ENCODE measurements at places on chromosomes 2 and 18.

- no peak for DNase-seq
Observed at GRCh38 chr18:63022429-63023022, 297.0 kb downstream of the BCL2 start.

DNA sequence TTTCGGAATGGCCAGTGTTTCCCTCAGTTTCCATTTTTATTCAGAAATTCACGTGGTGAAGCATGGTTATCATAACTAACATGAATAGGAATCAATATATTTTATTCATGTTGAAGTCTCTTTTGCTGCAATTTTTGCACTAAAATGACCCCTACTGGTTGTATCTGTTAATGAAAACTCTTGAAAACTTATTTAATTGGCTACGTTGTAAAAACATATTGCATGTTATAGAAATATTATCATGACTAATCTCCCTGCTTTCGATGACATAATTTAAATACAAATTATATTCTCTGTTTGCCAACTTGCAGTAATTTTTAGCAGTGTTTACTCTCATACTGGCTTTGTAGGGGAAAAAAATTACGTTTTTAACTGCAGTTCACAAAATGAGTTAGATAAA lies 3.5 kb downstream of the CRIM1 start:
- no peak for DNase-seq

DNA sequence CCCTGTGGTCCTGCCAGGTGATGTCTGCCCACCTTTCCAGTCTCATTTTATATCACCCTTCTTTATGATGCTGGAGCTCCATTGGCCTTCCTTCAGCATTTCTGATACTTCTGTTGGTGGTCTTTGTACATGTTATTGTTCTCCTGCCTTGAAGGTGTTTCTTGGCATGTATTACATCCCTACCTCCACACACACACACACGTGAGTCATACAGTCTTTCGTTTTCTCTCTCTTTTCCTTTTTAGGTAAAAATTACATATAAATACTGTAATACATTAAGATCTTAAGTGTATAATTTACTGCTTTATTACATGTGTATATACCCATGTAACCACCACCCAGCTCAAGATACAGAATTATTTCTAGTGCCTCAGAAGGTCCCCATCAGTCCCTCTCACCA lies 10.2 kb upstream of the ADGRF3 start:
- DNase-seq = no peak

DNA sequence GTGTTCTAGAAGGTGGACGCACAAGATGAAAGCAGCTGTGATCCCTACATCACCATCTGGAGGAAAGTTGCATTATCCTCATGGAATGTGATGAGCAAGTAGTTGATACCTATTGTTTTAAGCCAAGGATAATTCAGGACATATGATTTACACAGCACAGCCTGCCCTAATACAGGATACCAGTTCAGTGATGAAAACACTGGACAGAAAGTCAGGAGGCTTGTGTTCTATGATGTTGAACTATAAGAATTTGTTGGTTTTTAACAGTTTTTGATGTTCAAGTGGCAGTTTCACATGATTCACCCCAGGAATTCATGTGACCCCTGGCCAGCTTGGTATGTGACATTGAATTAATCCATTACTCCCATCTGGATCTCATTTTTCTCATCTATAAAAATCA lies 6.2 kb upstream of the CHST10 start:
- no peak for DNase-seq

DNA sequence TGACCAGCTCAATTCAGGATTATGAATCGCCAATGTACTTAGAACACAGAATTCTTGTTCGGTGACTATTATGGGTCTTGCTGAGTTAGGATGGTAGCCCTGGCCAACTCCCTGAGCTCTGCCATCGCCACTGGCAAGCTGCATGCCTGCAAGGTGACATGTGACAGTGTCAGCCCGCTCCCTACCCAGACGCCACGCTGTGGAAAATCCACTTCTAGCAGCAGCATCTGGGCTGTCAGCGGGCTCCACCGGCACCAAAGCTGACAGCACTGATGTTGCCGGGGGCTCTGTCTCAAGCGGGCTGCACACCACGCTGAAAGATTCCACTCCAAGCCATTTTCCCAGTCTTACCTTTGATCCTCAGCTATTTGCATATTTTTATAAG lies 100.7 kb downstream of the MYT1L start:
- no peak for DNase-seq

GRCh38 chr2:3112131-3112530 lies 265.5 kb downstream of the EIPR1 start:
- DNase-seq = no peak

DNA sequence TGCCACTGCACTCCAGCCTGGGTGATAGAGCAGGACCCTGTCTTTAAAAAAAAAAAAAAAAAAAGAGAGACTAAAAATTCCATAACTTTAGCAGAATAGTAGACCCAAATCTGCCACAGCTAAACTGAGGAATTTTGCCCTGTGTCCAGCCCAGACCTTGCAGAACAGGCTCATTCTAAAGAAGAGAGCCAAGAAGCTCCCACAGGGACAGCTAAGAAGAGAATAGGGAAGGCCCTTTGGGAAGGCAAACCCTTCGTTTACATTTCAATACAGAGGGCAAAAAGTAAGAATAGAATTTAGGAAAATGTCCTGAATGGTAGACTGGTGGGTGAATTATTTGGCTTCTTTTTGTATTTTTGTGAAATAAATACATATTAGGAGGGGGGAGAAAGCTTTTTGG lies 21.5 kb upstream of the BZW1 start:
- DNase-seq = no peak

DNA sequence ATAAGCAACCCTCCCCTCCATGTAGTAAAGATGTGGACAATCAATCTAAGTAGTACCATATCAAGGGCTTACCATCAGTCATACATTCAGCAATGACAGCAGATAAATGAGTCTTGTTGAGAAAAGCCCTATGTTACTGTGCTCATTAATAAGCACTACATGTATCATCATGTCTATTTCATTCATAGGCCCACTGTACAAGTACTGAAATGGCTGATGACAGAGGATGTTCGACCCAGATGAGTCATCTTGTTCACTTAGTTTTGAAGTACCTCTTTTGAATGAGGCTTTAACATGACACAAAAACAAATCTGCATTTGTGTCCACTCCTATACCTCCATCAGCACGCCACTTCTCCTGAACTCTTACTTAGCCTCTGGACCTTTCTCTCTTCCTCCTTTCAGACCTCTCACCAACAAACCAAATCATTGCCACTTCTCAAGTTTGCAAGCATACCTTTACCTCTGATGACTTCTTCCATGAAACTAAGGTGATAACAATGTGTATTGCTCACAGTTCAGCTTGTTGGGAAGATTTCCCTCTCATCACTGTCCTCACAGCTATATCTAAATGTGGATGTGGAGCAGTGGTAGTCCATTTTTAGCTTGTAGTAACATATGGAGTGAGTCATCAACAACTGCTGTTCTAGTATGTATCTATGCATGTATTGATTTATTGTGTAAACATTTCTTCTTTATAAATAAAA lies 921.0 kb upstream of the SLC39A10 start:
- no peak for DNase-seq

DNA sequence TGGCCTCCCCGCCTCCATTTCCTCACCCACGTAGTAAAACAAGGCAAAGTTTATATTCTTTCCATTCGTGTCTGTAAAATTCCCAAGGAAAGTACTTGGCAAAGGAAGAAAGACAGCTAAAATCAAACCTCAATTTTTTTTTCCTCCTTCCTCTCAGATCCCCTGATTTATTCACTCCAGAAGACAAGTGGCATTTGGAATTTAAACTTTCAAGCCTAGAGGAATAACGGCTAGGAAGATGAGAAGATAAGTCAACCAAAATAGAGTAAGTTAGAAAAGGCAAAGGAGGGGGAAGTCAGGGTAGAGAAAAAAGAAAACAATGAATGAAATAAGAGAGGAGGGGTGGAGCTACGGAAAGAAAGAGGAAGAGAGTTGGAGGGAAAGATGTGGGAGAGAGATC lies 198.9 kb upstream of the PIK3C3 start:
- no peak for DNase-seq

- DNase-seq = no peak
Observed at GRCh38 chr2:110905217-110905616, 172.8 kb downstream of the ACOXL start.

- DNase-seq = no peak
Observed at GRCh38 chr2:26169226-26169625, 3.7 kb upstream of the GAREM2 start.

DNA sequence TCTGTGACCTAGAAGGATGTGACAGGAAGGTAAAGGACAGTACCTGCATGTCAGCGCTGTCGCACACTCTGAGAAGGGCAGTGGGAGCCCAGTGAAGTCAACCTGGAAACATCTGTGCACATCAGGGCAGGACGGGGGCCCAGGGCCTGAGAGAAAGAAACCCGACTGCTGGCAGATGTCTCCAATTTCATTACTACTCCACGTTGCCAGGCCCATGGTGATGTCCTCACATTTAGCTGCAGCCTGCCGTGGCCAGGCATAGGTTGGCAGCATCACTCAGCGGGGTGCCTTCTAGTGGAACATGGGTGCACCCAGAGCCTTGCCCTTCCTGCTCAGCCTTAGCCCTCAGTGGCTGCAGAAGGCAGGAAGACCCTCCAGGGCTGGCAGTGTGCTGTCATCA lies 72.3 kb upstream of the FOSL2 start:
- DNase-seq = no peak

GRCh38 chr18:37661478-37661877 lies 95.9 kb upstream of the CELF4 start:
- DNase-seq = no peak

- no peak for DNase-seq
Observed at GRCh38 chr2:146321175-146321574, 1523.7 kb upstream of the ACVR2A start.

DNA sequence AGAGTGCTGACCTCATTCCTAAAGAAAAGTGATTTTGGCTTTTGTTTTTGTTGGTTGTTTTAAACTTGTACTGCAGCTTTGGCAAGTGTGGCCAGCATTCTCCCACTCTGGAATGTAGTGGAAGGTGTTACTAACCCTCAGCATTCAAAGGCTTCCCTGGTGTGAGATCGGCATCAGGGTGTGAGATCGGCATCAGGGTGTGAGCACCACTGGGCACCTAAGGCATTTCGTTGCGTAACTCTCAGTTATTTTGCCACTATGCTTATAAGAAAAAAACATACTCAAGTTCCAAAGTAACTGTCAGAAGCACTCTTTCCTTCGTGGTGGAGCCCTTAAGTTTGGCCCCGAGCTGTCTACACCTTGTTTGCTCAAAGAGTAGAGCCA lies 1.7 kb downstream of the CYBRD1 start:
- no peak for DNase-seq

GRCh38 chr2:92073815-92074548 lies 2797.2 kb upstream of the TEKT4 start:
- no peak for DNase-seq

DNA sequence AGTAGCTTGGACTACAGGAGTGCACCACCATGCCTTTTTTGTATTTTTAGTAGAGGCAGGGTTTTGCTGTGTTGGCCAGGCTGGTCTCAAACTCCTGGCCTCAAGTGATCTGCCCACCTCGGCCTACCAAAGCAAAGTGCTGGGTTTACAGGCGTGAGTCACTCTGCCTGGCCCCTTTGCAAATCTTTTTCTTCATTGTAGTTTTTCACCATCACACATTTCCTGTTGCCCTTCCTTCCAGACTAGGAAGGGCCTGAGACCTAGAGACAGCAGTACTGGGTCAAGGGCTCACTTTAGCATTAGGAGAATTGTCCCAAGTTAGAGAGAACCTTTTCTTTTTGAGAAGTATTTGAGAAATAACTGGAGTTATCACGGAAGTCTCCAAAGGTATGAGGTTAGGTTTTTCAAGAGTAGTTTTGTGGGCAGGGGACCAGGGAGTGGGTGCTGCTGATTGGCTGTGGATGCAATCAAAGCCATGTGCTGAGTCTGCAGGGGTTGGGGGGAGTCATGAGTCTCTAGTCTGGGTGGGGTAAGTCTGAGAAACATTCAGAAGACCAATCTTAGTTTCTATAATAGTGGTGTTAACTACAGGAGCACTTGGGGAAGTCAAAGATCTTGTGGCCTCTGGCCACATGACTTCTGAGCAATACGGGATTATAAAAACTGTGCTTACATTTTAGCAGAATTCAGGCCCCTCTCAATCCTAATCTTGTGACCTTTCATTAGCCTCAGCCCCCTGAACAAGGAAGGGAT lies 23.7 kb downstream of the B3GNT2 start:
- DNase-seq = no peak
